Bronchial epithelial cell (primary cell): ENCODE measurements at places on chromosomes 5 and 9.
A peak's percentile ranks its signal among the peaks of the same experiment; 100 is the strongest.

GRCh38 chr9:92276331-92277032, 17.0 kb downstream of the IARS1 start:
- DNase-seq, result no peak

DNA sequence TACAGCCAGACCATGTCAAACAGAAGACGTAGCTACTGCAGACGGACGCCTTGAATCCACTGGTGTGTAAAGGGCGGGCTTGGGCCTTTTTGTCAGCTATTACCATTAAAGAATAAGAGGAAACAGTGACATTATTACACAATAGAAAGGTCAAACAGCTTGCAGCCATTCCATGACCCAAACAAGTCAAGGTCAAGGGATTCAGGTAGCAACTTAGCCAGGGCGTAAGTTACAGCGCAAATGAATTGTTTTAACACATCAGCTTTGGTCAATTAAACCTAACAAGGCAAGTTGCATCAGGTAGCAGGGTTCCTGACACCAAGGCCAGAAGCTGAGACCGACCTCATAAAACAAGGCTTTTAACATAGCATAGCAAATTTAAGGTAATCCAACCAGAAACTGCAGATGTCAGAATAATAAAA, 15.3 kb downstream of the NFIB start:
- DNase-seq, result no peak

DNA sequence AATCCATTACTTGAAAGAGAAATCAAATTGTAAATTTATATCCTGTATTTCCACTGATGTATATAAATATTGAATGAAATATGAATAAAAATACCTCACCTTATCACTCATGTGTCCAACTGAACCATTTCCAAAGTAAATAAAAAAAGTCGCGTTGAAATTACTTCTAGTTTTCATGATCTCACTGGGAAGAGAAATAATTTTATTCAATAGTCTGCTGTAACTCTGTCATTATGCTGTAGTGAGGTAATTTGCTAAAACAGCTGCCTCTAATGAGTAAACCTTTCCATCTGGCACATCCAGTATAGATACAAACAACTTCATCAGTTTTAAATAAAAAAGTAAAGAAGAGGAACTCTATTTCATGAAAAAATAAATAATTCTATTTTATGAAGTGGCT, 611.5 kb downstream of the ZNF608 start:
- DNase-seq, result no peak

- DNase-seq, result no peak
Measured at GRCh38 chr9:84921175-84921574, 251.6 kb downstream of the NTRK2 start.

- no peak for DNase-seq
Measured at GRCh38 chr9:20441711-20442423, 180.4 kb downstream of the MLLT3 start.

DNA sequence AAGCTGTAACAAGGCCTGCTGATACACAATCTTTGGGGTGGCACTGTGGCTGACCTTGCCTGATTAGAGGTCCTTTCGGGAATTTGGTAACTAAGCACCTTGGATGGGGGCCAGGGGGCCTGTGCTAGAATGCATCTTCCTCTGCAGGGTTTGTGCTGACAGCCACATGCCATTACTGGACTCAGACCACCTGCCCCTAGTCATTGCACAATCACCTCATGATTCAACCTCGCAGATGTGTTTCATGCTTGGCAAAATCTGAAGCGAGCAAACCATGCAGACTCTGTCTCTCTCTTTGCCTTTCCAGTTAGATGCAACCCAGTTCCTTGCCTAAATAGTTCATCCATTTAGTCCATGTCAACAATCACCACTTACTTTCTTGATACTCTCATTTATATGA, 96.5 kb upstream of the ERCC6L2 start:
- peak; percentile 42 for DNase-seq

DNA sequence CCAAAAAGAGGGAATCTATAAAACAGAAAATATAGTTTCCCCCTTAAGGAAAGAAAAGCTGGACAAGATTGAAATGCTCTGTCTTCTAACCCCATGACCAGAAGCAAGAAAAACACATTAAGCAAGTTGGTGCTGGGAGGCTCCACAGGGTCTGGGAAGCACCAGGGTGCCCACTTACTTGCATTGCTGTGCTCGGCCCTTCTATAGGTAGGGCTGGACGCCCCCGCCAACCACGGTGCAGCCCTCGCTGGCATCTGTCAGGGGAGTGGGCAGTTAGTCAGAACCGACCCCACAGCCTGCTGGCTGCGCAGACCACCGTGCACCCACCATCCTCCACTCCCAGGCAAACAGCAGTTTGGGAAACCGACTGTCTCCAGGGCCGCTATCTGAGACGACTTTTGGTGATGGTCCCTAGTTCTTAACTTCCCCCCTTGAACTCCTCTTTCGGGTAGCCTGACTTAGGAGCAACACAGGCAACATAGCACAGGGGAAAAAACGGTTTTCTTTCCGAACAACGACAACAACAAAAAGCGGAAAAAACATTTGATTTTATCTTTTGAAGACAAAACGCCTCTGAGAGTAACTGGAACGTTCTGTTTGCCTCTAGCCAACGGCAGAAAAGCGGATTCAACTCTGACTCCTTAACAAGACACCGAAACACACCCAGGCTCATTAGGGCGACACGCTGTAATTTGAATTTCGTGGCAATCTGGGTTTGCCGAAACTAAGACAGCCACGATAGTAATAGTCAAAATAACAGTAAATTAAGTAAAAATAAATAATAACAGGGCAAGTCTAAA, 3.9 kb downstream of the IRX2 start:
- DNase-seq, result no peak

- DNase-seq, result no peak
Measured at GRCh38 chr5:4553978-4554377, 586.2 kb upstream of the ADAMTS16 start.

- no peak for DNase-seq
Measured at GRCh38 chr5:142315096-142315900, 9.5 kb downstream of the SPRY4 start.

GRCh38 chr5:96649251-96649662, 12.9 kb upstream of the CAST start:
- DNase-seq, result no peak

GRCh38 chr9:1434052-1434767, 384.1 kb downstream of the DMRT2 start:
- DNase-seq, result peak; percentile 18

- no peak for DNase-seq
Measured at GRCh38 chr9:13383855-13384254, 104.4 kb upstream of the MPDZ start.

- no peak for DNase-seq
Measured at GRCh38 chr5:36820900-36821299, 55.7 kb upstream of the NIPBL start.

GRCh38 chr9:131046581-131047202, 37.7 kb downstream of the LAMC3 start:
- peak; percentile 11 for DNase-seq

- peak; percentile 35 for DNase-seq
Measured at GRCh38 chr9:83355024-83355444, 183.2 kb downstream of the FRMD3 start.

GRCh38 chr5:119187776-119188529, 117.1 kb downstream of the DMXL1 start:
- no peak for DNase-seq

DNA sequence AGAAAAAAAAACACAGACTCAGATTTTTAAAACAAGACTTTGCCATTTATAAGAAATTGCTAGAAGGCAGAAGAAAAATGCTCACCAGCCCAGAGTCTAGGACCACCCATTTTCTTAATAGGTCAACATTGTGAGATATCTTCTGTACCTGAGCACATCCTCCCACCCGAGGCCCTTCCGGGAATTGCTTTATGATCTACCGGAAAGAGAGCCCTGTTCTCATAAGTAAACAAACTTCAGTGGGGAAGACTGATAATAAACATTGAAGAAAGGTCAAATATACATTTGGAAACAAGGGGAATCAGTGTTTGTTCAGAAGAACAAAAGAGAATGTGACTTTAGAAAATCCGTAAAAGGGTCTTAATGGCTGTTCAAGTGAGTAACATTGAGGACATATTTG, 44.4 kb downstream of the PRKACG start:
- DNase-seq, result no peak

GRCh38 chr9:110936237-110936636, 102.0 kb downstream of the LPAR1 start:
- DNase-seq, result no peak

GRCh38 chr5:16792598-16793275, 143.4 kb downstream of the MYO10 start:
- DNase-seq, result no peak

DNA sequence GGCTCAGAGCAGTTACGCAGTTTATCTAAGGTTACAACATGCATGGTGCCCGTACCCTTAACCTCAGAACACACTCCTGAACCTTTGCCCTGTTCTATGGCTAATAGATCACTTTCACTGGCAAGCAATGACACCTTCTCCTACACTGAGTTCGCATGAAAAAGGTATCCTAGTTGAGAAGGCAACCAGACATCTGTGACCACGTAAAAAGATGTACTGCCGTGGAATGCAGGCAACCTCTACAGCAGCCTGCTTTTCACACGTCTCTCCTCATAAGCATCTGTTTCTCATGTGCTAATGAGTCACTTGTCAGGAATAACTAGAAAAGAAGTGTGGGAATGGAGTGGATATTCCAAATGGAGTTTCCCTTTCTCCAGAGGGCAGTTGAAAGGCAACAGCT, 71.4 kb downstream of the FBXO38 start:
- peak; percentile 19 for DNase-seq

GRCh38 chr9:81517954-81518353, 171.4 kb downstream of the TLE1 start:
- DNase-seq, result peak; percentile 28

DNA sequence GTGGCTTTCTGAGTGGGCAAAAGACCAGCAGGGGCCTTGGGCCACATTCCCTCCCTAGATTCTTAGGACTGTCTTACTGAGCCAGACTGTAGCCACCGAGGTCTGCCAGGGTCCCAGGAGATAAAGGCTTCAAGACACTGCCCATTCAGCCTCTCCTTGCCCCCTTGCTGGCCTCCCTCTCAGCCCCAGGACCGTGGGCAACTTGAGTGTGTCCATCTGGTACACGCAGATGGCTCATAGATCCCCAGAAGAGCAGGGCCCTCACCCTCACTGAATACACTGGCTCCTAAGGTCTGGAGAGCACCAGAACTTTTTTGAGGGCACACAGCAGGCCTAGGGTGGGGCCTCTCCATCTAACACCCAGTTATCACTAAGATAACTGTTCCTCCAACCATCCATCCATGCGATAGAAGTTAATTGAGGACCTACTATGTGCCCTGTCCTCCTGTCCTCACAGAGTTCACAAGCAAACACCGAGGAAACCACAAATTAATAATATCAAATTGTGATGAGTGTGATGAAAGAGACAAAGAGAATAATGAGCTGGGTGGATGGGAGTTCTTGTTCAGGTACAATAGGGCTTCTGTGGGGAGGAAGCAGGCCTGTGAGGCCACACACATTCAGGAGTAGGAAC, 4.9 kb upstream of the PDGFRB start:
- DNase-seq, result no peak

- no peak for DNase-seq
Measured at GRCh38 chr5:76983468-76983867, 30.6 kb downstream of the CRHBP start.

- DNase-seq, result no peak
Measured at GRCh38 chr9:108996643-108997042, 16.7 kb downstream of the CTNNAL1 start.

DNA sequence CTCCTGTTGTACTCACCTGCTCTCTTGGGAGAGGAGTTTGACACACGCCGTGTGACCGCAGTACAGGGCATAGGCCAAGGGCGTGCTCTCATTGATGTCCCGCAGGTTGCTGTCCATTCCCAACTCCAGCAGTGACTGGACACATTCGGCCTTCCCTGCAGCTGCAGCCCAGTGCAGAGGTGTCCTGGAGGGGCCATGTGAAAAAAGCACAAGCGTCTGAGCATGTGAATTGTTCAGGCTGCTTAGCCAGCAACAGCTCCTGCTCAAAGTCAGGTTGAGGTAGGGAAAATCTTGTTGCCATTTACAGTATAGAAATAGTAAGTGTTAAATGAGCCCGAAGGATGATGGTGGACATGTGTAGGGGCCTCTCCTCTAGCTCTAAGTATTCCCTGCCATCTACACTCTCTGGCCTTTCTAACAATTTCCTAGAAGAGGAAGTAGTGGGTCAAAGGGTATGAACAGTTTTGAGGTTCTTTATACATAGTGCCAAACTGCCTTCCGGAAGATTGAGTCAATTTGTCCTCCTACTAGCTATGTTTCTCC, 116.5 kb downstream of the ANKRD55 start:
- DNase-seq, result no peak

DNA sequence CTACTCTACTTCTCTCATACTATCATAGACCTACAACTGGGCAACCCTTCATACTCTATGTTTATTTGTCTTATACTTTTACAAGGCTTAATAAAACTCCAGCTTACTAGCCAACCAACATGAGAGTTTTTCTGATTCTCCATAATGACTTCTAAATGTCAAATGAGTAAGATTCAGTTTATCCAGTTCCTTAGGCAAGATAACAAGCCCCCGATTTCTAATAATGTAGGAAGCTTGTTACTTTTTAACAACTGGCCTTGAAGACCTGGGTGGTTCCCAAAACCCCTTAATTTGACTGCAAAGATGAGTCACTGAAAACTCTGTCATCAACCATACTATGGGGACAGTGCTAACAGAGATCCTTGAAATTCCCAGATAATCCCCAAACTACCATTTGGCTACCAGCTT, 294.6 kb upstream of the ACTBL2 start:
- no peak for DNase-seq

- peak; percentile 9 for DNase-seq
Measured at GRCh38 chr5:33892620-33893137, 889 bp upstream of the ADAMTS12 start.

DNA sequence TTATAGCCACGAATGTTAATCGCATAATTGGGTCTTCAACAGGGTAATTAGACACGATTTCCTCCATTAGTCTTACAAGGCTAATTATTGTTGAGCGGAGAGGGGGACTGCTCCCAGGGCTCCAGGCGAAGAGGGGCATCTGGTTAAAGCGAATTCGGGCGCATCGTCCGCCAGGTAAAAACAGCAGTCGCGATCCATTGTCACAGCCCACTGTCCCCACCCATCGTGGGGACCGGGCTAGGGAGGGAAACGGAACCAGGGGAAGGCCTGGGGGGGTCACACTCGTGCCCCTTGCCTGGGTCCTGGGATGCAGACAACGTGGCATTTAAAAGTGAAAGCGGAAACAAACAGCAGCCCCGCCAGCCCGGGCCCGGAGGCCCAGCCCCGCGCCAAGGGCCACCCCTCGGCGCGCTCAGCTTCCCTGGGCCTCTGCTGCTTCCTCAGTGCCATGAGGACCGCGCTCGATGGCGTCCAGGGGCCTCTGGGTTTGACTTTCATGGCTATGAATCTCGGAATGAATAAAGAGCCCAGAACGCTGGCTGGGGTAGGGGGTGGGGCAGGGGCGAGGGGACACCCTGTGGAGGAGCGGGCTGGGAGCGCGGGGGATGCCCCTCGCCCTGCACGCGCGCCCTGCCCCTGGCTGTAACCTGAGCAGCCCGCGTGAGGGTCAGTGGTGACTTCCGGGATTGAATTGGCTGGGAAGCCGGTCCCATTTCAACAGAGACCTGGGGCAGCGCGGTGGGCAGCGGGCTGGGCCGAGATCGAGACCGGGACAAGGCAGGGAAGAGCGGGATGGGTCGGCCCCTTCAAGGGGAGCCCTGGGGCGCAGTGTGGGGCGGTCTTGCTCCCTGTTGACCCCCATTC, 99.9 kb downstream of the GTF3C4 start:
- DNase-seq, result no peak

DNA sequence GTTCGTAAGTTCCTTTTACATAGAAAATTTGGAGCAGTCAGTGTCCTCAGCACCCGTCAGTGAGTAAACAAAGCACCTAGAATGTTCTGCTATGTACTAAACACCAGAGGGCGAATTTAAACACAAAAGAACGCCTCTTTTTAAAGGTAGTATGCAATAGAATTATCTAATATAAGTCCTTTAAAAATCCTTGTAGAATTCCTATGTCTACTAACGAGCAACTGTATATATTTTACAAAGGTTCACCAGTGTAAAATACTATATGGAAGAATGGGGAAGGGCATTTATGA, 499 bp upstream of the TMEM232 start:
- DNase-seq, result peak; percentile 42
